Kasumi-1 (cell line): ENCODE measurements at places on chromosomes 4 and X.

DNA sequence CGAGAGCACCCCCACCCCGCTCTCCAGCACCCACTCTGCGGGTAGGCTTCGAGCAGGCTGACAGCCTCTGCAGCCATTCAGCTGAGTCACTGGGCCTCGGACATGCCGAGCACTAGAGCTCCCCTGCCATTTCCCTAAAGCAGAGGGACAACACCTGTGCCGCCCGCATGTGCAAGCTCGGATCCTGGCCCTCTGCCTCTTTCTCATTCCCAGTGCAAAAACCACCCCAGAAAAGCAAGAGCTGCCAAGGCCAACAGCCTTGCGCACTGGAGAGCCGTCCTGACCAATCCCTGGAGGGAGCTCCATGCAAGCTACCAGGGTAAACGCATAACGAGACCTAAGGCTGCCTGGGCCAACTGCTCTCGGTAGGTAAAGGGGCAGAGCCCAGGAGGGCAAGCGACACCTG is 5.3 kb downstream of the HCFC1 start:
- DNase-seq: no peak

DNA sequence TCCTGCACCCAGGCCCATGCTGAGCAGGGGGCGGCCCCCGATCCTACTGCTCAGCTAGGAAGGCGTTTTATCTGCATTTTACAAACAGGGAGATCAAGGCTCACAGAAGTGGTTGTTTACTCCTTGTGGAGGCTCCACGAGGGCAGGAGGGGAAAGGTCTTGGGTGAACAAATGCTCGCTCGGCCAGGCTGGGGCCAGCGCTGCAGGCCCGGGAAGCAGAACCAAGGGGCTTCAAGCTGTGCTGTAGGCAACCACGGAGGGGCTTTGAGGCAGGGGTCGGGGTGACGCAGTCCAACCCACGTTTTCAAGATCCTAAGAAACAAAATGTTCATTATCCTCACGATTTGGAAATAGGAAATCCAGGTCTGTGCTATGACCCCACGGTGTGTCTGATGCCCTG is 125.8 kb downstream of the HMX1 start:
- DNase-seq: no peak

DNA sequence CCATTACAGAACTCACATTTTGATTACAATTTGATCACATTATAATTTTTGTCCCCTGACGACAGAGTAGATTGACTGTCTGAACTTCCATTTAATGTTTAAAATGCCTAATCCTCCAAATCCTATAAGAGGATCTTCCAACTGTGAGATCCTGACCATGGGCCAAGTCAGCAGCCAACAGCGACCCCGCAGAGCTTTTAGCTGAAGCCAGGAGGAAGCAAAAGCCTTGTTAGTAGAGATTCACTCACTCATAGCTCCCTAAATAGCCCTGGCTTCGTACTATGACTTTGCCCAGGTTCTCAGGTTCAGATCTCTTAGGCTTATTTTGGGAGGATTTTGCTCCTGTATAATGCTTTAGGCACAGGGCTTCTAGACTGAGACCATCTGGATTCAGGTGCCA is 413.1 kb downstream of the NKX6-1 start:
- DNase-seq: no peak

DNA sequence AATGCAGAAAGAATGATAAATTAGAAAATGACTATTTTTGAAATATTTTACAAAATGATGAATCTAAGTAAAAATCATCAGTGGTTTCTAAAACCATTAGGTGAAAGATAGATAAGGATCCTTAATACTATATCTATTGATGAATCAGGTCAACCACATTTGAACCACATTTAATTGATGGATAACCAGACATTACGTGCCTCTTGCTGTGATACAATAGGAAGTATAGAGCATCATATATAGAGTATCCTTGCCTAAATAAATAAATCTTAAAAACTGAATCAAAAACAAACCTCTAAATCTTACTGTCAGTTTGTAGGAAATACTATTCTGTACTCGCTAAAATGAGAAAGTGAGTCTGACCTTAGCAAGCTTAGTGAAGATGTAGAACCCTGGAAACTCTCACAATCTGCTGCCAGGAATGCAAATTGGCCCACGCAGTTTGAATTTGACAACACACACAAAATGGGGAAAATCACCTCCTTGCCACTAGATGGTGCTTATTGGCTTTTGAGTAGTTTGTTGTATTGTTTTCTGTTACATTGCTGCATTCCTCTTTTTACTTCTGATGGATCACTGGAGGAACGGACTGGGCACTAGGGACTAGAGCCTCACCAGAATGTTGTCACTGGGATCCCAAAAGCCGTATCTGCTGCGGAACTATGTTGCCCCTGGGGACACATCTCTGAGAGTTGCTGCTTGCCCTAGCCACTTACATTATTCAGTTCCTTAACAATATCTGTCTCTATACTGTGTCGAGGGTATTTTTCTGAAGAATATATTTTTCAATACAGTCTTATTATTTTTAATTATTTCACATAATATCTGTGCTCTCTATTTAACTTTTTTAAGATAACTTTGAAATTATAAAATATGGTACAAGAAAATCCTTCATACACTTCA is 25.4 kb upstream of the SLAIN2 start:
- peak; percentile 90 for DNase-seq

DNA sequence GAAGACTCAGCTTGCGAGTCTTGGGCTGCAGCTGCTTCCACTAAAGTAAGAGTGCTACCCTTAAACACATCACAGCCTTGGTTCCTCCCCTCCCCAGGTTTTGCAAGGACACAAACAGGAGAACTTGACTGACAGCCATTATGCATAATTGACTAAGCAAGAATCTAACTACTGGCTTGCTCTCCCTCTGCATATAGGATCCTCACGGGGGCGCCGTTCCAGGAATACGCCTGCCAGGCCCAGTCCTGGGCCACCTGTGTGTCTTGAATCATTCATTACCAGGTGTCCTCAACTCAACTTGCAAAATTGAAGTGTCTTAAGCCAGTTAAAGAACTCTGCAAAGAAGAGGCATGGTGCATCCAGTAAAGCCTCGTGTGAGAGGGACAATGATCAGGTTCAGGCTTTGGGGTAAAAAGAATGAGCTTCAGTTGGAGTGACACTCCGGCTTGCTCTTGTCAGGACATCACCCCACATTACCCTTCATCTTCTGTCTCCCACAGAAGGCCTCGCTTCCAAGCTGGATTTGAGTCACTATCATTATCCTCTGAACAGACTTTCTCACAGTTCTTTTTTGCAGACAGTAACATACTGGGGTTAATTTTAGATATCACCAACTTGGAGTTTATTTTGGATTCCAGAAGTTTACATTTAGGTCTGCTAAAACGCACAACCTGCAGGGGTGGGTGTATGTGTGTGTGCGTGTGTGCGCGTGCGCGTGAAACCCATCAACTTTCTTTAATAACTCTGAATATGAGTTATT is 273.5 kb upstream of the HS3ST1 start:
- DNase-seq: no peak

DNA sequence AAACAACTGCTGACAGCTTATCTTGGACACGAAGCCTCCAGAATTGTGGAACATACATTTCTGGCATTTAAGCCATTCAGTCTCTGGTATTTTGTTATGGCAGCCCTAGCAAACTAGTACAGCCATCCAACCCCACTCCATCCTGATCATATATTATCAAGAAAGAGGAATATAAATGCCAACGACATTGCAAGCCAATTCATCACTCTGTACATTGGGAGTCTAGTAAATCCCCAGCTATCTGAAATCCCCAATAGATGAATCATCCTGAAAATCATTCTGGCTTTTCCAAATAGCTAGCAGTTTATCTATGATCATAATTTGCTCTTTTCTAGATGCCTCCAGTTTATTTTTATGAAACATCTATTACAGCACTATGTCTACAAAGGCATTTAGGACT is 41.1 kb downstream of the FRMD7 start:
- no peak for DNase-seq

DNA sequence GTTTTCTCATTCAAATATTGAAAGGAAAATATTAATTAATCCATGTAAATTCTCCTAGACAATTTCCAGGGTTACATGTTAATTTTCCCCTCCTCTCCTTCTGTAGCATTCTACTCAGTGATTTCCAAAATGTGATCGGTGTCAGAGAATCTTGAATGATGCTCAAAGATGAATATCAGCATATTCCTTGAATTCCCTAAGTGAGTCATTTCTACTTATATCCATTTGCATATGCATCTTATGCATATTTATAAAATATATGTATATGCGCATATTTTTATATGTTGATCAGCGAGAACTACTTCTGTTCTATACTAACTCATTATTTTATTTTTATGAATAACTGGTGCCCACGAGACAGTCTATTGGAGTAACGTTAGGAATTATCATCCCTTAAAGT is 33.9 kb upstream of the GALNTL6 start:
- DNase-seq: no peak

DNA sequence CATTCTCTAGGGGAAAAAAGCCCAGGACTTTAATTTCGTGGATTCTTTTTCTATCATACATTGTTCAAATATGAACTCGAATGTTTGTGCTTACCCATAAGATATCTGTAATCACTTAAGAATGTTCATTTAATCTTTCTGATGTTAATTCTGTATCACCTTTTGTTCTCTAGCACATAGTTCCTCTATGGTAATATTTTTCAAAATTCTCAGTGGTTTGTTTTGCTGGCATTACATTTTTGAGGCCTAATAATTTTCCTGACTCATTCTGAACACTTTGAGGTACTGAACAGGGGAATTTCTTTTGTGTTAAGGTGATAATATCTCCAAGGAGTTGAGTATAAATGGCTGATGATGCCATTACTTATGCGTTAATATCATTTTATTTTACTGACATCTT is 490.7 kb upstream of the PITX2 start:
- no peak for DNase-seq

- DNase-seq: no peak
Observed at GRCh38 chr4:160375772-160376452, 1273.0 kb downstream of the RAPGEF2 start.

GRCh38 chrX:77446908-77447652 is at the start of gene FGF16:
Gene FGF16, plus strand, starts transcription at chrX:77447389. Its CDS starts 286 bp downstream, at chrX:77447675.
- peak; percentile 46 for DNase-seq

- no peak for DNase-seq
Observed at GRCh38 chr4:98248934-98249333, 12.2 kb upstream of the RAP1GDS1 start.
